ENCODE measurements at places on chromosomes 1 and 21.

GRCh38 chr1:205072881-205073280, 11.4 kb downstream of the TMEM81 start:
- DNase-seq, result no peak

DNA sequence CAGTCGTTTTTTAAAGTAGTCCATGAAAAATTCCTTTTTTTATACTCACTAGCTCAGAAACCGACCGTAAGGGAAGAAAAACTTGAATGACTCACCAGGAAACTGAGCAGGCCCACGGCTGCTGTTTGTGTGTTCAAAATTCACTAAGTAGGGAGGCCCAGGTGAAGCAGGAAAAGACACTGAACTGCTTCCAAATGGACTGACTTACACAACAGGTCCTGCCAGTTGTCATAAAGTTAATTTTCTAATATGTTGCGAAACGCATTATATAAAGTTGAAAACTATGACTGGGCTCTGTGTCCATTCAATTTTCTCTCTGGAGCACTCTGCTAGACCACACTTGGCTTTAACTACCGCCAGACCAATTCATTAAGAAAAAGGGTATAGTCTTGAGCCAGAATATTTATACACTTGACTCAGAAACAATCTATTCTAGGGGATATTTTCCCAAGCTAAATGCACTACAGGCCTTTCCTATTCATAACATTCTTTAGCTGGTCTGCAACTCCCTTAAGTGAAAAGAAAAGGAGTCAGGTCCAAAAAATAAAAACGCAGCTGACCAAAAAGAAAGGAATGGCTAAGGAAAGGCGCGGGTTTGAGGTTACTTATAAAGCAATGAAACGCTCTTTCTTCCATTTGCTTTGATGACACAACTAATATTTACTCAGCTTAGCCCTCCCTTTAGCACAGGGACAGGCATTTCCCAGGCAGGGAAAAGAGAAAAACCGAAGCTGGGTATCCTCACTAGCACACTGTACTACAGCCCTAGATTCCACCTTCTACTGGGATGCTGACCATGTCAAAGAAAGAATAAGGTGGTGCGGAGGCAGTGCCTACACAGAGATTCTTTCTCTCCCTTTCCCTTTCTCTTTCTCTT, 306.3 kb upstream of the ESRRG start:
- DNase-seq, result no peak

- no peak for DNase-seq
These were observed 188.3 kb downstream of the CLEC20A start for GRCh38 chr1:178308438-178308837.

GRCh38 chr1:24745711-24746413, 615 bp downstream of the CLIC4 start:
- no peak for DNase-seq

DNA sequence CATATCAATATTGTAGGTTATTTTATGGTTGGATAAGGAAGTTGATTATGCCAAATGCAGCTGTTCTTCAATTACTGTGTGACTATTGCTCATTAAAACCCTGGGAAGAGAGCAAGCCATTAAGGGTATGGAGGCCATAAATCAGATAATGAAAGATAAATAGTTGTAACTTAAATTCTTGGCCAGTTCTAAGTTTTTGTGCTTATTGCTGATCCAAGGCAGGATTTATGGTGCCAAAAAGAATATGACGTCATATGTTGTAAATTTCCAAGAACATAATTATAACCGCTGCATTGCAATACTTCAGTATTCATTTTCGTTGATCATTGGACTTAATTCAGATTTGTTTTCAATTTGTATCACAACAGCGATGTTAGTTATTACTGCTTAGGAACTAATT, 211.6 kb downstream of the LRRC40 start:
- DNase-seq, result no peak

- no peak for DNase-seq
These were observed 63.7 kb downstream of the CLDN17 start for GRCh38 chr21:30102871-30103270.

GRCh38 chr1:78005755-78006154, 1.0 kb downstream of the DNAJB4 start:
- DNase-seq, result no peak

DNA sequence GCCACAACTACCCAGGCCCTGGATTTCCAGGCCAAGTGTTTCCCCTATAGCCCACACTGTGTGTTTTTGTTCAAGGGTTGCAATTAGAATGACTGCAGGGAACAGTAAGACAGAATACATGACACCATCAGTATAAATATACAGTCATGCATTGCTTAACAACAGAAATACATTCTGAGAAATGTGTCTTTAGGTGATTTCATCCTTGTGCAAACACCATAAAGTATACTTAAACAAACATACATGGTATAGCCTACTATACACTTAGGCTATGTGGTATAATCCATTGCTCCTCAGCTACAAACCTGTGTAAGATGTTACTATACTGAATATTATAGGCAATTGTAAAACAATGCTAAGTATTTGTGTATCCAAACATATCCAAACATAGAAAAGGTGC, 7.5 kb upstream of the SLC44A5 start:
- no peak for DNase-seq

- DNase-seq, result no peak
These were observed 99.2 kb upstream of the BTG3 start for GRCh38 chr21:17711896-17712295.

DNA sequence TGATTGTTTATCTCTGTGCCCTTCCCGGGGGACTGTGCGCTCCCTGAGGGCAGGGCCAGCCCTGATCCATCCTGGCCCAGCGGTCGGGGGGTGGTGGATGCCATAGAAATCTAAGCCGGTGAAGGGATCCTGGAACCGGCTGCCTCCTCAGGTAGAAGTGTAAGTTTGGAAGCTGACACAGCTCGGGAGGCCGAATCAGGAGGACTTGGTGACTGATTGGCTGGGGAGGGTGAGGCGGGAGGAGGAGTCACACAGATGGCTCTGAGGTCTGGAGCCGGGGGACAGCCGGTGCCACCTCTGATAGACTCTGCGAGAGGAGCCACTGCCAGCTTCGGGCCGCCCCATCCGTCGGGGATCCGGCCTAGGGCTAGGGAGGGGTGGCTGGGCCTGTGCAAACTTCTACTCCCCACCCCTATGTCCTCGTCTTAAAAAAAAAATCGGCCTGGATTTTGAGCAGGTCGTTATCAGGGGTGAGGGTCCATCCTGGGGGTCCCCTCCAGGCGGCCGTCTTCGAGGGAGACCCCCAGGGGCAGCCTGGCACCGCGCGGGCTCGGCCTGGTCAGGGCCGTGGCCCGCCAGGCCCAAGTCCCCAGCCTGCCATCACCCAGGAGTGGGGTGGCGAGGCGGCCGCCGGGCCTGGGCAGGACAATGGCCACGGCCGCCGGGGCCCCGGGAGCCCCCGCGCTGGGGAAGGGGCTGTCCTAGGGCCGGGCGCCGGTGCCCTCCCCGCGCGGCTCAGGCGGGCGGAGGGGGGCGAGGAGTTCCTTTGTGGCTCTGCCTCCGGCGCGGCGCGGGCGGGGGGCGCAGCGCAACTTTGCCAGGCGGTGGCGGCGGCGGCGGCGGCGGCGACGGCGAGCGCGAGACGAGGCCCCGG, 708 bp upstream of the ZNF362 start:
- peak; percentile 81 for DNase-seq

- DNase-seq, result no peak
These were observed at the start of gene TFF1 for GRCh38 chr21:42366292-42367010. Gene TFF1, minus strand, starts transcription at chr21:42366535. Its CDS starts 40 bp downstream, at chr21:42366495.

DNA sequence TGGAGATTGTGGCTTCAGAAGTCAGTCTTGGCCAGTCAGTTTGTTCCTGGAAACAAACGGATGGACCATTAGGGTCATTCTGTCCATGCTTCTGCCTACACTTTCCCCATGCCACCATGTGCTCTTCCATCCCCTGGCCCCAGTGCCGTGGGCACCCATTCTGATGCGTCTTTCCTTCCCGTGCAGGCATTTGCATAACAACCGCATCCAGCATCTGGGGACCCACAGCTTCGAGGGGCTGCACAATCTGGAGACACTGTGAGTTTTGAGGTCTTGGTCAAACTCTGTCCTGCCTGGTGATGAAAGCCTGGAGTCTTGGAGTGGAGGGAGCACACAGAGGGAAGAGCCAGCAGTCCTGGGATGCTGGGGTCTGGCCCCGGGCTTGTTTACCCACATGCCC, 61.1 kb downstream of the UBE2T start:
- no peak for DNase-seq

GRCh38 chr1:154329152-154329521, 3.8 kb downstream of the ATP8B2 start:
- DNase-seq, result no peak

DNA sequence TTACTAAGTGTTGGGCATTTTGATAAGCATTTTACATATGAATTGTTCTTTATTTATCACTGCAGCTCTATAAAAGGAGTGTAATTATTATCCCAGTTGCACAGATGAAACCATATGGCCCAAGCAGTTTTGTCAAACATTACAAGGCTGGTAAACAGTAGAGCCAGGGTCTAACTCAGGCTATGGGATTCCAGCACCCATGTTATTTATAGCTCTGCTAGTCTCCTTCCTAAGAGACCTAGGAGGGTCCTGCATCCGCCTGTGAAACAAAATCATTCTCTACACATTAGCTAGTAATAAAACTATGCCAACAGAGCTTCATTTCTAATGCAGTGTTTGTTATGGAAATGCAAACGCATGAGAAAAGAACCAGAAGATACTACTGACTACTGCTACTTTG, 58.6 kb downstream of the IL23R start:
- no peak for DNase-seq

- DNase-seq, result peak; percentile 9
These were observed 63.4 kb upstream of the COA6 start for GRCh38 chr1:234309598-234310459.

DNA sequence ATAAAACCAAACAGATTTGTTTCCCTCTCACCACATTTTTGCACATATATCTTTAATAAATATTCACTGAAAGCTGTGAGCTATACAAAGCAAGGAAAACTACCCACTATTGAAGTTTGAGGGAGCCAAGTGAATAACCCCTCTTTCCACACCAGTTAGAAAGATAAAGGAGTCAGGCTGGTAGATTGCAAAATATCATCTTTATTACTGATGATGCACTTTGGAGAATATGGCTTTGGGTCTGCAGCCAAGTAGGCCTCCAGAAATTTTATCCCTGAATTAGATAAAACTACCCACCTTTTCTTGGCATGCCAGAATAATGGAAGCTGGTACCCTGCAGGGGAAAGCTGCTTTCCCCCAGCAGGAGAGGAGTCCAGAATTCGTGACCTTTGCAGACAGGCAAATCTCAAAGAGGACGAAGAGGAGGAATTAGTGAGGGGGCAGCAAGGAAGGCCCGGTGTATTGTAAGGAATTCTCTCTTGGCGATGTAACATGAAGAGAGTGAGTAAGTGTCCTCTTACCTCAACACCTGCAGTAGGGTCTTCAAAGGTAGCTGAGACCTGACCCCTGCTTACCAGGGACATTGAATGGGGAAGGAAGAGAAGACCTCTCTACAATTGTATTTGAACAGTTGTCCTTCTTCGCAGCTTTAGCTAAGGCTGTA, 84.7 kb downstream of the LRRC8D start:
- DNase-seq, result no peak

DNA sequence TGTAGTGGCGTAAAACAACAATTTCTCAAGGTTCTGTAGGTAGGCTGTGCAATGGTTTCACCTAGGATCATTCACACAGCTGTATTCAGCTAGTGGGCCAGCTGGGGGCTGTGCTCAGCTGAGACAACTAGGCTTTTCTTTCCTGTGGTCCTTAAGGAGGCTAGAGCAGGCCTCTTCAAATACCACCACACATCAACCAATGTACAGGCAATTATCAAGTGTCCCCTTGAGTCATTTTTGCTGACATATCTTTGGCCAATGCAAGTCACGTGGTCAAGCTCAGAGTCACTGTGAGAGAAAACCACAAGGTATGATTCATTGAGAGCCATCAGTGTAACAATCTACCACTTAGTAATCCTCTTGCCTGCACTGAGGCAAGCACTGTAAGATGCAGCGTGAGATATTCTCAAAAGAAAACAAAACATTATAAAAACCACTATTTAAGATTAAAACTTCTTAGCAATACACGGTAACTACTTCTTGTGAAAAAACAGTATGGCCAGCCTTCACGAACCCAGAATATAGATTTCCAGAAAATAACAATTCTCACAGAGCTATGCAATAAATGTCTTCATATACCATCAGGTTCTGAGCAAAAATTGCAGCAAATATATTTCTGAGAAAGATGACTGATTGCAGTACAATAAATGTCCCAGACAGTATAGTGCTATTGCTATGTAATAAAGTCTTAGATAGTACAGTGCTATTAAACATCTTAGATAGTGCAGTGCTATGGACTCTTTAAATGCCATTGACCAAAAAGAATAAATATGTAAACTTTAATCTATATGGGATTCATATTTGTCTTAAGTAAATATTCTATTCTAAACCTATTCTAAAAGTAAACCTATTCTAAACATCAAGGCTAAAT, 55.3 kb downstream of the NME7 start:
- peak; percentile 38 for DNase-seq

GRCh38 chr1:94244816-94245215, 7.4 kb upstream of the ARHGAP29 start:
- DNase-seq, result no peak

GRCh38 chr1:247453245-247453644, 4.7 kb downstream of the OR2B11 start:
- no peak for DNase-seq

- no peak for DNase-seq
These were observed 117.2 kb downstream of the BRINP2 start for GRCh38 chr1:177287994-177288393.

DNA sequence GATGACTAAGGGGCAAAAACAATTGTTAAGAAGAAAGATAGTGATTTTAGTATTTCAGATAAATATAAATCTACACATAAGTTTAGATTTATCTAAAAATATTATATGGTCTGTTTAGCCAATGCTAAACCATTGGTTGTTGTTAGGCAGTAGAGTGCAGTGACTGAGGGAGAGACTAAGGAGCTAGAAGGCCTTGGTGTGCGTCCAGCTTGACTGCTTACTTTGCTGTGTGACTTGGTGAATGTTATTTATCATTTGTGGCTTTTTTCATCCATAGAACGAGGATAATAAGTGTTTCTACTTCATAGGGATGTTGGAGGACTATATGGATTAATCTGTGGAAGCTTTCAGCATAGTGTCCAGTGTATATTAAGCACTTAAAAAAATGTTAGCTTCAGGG, 264.7 kb upstream of the C1orf105 start:
- no peak for DNase-seq

- DNase-seq, result no peak
These were observed 4.8 kb upstream of the MYSM1 start for GRCh38 chr1:58704616-58705021.

- DNase-seq, result no peak
These were observed 22.9 kb downstream of the S1PR1 start for GRCh38 chr1:101259744-101260148.

- no peak for DNase-seq
These were observed 104.8 kb downstream of the CSMD2 start for GRCh38 chr1:34060187-34060730.

DNA sequence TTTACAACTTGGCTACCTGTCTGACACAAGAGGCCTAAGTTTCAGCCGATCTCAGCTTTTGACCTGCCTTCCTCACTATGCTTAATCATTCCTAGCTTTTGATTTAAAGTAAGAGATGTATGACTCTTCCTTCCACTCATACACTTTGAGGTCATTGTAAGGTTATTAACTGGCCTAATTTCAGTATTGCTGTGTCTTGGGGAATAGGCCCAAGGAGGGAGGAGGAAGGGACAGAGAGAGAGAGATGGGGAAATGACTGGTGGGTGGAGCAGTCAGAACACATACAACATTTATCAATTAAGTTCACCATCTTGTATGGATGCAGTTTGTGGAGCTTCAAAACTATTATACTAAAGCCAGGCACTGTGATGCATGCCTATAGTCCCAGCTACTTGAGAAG, 28.3 kb upstream of the FAM20B start:
- no peak for DNase-seq

GRCh38 chr1:72117621-72118020, 164.7 kb downstream of the NEGR1 start:
- no peak for DNase-seq

- no peak for DNase-seq
These were observed 98.1 kb downstream of the PRDM2 start for GRCh38 chr1:13798120-13798519.

Data from GDM1 (cell line).